ENCODE measurements at places on chromosomes 3 and 15.

GRCh38 chr3:72698154-72698917, 149.9 kb downstream of the SHQ1 start:
- no peak for DNase-seq

GRCh38 chr3:195160908-195161434, 110.0 kb downstream of the XXYLT1 start:
- no peak for DNase-seq

DNA sequence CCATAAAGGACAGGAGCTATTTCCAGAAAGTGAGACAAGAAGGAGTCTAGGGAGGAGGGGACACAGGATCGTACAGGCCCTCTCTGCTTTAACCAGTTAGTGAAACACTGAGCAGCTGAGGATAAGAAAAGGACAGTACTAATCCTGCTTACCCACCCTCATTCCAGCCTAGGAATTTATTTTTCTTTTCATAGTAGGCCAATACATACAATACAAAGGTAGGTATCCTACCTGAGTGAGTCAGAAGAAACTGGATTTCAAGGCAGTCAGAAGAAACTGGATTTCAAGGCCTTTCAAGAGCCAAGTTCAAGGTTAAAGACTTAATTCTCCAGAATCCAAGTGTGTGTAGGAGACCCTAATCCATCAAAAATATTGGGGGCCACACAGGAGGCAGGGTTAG, 65.3 kb downstream of the EOMES start:
- no peak for DNase-seq

GRCh38 chr15:29842290-29842689, 20.0 kb upstream of the TJP1 start:
- no peak for DNase-seq

DNA sequence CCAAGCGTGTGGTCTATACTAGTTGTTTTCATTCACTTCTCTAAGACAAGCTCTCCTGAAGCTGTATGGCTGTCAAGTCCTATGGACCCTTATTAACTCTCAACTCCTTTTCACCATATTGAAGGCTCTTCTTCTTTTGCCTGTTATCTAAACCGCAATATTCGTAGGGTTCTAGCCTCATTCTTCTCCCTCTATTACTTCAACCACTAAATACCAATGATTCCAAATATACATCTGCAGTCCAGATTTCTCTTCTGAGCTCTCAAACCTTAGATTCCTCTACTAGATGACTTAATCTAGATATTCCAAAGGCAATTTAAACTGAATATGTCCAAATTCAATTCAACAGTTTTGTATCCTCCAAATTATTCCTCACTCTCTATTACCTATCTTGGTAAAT, 24.6 kb downstream of the AQR start:
- no peak for DNase-seq

DNA sequence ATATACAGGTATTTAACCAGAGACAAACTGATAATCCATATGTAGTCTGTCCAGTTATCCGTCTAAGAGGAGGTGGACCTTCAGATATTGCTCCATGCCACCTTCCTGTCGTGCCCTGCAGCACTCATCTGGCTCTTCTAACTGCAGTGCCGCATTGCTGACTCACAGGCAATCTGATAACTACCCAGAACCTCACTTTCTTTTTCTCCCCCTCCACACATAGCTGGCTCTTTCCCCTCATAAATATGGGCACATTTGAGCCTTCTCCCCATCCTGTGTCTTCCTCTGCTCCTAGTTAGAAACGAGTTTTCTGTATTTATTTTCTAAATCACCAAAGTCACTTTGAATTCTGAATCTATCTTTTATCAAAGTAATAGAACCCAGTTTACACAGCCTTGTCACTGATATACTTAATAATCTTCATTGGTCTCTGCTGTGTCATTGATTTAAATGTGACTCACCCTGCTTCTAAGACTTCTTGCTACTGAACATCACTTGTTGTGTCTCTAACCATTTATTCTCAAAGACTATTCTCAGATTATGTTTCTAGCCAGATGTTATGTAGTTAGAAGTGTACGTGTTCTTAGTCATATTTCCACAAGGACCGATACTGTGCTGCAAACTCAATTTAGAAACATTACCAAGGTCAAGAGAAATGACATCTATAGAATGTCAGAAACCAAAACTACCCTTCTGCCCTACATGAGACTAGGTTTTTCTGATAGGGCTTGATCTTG, 17.4 kb upstream of the KCNMB2 start:
- DNase-seq = no peak

DNA sequence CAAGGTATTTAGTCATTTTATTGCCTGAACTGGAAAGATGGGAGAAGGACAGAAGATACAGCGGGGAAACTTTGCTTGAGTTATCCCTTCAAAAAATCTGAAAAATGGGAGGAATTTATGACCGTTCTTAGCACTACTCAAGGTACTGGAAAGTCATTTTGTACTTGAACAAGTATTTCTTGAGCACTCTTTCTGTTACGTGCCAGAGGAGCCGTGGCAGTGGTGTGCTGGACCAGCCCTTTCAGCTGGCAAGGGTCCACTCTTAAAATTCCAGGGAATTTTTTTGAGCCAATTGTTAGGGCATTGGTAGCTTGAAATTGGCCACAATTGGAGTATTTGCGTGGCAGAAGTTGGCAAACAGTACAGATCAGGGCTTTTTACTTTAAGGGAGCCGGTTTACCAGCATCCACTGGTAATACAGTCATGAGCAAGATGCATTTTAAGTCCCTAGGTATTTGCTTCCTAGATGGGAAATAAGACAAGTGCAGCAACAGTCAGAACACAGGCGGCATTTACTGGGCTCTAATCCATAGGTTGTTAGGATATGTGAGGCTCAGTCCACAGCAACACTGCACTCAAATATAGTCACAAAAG, 145.9 kb upstream of the ST8SIA2 start:
- no peak for DNase-seq

DNA sequence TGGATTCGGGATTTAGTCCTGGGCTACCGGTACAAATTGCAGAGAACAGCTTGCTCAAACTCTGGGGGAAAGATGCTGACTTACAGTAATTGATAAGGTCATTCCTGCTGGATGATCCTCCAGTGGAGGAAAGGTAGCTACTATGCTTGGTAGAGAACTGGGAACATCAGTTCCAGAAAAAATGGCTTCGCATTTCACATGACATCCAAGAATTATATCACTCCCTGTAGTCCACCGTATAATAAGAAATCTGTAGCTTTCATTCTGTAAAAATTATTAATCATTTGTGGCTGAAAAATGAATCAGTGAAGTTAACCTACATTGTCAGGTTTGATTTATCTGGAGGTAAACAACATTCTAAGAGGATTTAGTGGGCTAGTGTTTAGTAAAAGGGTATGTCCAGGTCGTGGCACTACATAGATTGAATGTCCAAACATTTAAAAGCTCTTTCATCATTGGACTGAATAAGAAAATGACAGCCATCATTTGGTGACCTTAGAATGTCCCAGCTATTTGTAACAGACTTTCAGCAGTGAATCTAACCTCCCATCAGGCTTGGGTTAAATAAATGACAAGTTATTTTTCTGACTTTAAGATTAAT, 203.2 kb upstream of the TMCO5A start:
- DNase-seq = no peak

- no peak for DNase-seq
Observed at GRCh38 chr3:107212618-107213017, 164.6 kb upstream of the CCDC54 start.

DNA sequence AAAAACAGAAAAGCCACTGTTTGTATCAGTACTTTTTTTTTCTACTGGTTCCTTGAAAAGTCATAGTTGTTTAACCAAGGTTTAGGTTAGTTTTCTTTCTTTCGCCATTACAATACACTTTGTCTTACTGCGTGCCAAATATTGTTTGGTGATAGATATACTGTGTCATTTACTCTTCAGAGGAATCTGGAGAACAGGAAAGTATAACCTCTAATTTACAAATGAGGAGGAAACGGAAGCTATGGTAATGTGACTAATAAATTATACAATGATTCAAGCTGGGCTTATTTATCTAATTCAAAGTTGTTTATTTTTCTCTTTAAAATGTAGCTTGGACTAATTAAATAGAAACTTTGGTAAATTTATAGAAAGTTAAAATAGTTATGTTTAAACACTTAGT, 96.2 kb upstream of the ROBO2 start:
- DNase-seq = no peak

DNA sequence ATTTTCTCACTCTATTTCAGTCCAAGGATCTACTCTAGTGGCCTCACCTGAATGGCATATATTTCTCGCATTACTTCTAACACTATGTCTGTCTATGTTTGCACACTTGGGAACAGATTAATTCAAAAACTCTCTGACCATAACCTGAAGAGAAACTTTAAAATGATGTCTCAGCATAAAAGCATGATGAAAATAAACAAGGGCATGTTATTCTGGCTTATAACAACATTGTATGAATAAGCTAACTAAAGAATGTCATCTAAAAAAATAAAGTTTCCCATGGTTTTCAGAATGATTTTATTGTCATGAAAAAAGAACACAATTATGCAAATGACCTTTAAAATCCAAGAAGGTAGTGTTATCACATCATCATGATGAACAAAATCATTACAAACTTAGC, 85.5 kb upstream of the ROBO2 start:
- no peak for DNase-seq

DNA sequence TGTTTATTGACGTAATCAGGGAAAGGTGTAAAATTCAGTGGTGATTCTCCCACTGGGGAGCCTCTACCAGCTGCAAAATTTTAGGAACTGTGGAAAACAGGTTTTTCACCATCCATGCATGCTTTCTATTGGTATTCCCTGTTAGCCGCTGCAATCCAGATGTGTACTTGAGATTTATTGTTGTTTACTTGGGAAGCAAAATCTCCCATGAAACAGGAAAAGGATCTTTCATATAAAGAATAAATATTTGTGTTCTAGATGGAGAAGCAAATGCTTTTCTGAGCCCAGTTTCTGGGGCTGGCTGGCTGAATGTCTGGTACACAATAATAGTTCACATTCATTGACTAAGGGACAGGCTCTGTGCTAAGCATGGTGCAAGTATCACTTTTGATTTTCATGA, 144.6 kb upstream of the RASGRP1 start:
- no peak for DNase-seq

DNA sequence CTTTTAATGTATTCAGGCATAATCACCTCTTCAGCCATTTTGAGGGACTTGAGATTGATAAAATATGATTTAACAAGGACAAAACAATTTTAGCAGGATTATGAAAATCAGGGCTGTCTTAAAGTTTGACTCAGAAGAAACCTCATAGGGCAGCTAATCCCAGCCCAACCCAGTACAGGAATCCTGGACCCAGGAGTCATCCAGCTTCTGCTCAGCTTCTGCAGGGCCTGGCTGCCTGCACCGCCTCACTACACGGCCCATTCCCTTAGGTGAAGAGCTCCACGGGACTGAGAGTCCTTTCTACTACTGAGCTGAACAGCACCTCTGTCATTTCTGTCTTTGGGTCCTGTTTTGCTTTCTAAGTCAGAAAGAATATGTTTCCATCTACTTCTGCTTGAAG, 37.5 kb downstream of the ARHGAP31 start:
- no peak for DNase-seq

GRCh38 chr3:61742006-61742405, 180.6 kb downstream of the PTPRG start:
- no peak for DNase-seq

GRCh38 chr3:17074559-17074958, 189.8 kb downstream of the PLCL2 start:
- DNase-seq = no peak

DNA sequence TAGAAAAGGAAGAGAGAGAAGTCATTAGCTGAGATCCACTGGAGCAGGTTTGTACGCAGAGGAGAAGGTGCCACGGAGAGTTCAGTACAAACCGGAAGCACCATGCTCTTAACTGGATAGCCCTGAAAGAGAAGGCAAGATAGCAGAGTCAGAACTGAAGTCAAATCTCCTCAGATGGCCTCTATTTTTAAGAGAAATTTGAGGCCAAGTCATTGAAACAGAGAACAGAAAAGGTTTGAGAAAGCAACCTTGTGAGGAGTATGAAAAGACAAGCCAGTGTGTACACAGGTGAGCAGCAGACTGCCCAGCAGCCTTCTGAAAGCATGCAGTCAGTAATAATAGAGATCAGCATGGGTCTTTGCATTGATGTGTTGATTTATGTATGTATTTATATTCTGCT, 66.1 kb upstream of the SPRED1 start:
- DNase-seq = no peak

DNA sequence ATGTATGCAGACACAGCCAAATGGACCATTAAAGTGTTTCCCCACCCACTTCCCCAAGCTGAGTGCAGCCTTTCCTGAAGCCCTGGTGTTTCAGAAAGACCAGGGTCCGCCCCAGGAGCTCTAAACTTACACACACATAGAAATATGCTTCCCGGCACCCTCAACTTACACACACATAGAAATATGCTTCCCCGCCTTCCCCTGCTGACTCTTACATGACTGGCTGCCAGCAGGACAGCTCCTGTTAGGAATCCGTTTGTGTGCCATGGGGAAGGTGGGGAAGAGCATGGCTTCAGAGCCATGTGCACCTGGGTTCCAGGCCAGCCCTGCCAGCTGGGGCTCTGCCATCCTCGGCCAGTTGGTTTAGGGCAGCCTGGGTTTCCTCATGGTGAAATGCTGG, 3.6 kb downstream of the CLEC3B start:
- no peak for DNase-seq

DNA sequence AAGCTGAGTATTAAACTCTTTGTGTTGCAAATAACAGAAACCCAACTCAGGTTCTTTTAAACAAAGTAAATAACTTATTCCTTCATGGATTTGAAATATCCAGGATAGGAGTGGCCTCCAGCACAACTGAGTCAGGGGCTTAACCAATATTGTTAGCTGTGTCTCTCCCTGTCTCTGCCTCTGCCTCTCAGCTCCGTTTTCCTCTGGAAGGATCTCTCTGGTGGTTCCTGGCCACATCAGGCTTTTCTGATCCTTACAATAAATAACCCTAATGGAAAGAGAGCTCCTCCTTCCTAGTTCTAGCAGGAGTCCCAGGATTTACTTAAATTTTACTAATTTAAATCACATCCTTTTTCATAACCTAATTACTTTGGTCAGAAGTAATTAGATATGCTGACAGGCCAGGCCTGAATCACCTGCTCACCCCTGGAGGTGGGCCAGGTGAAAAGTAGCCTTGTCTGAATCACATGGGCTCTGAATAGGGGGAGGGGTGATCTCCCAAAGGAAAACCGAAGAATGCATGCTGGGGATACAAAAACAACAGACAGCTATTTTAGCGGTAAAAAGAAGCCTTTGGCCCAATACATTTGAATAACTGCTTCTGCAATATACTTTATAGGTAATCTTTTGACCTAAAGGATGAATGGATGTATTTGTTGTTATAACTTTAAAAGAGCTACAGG, 75.4 kb downstream of the REC114 start:
- DNase-seq = no peak

GRCh38 chr3:131484496-131485111, 18.2 kb downstream of the MRPL3 start:
- no peak for DNase-seq

DNA sequence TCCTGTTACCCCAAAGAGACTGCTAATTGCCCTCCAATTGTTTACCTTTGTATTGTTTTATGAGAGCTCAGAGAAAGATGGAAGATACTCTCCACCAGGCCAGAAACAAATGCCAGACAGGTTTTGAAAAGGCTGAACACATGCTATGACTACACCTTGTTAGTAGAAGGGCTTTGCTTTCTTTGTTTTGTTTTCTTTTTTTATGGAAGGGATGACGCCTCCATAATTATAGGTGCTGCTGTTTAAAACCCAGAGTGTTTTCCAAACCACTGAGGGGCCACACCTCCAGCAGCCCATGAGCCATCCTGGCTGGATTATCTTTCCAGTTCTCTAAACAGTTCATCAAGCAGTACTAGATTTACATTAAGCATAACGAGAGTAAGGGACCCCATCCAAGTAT, 5.6 kb upstream of the FOXP1 start:
- DNase-seq = no peak

GRCh38 chr3:110344897-110345767, 726.5 kb upstream of the NECTIN3 start:
- no peak for DNase-seq

All from hematopoietic multipotent progenitor cell treated with erythropoietin and hydrocortisone succinate and interleukin-3 and kit ligand, for 8 days (in vitro differentiated cells).